ENCODE measurements at places on chromosomes 3 and 15.

GRCh38 chr3:175335229-175335628 lies 476.1 kb downstream of the NAALADL2 start:
- DNase-seq: no peak

- DNase-seq: no peak
Observed at GRCh38 chr15:73295630-73296286, 73.0 kb downstream of the HCN4 start.

- no peak for DNase-seq
Observed at GRCh38 chr3:188680189-188680588, 491.6 kb upstream of the TPRG1 start.

GRCh38 chr3:150411976-150412375 lies 3.9 kb downstream of the TSC22D2 start:
- DNase-seq: no peak

DNA sequence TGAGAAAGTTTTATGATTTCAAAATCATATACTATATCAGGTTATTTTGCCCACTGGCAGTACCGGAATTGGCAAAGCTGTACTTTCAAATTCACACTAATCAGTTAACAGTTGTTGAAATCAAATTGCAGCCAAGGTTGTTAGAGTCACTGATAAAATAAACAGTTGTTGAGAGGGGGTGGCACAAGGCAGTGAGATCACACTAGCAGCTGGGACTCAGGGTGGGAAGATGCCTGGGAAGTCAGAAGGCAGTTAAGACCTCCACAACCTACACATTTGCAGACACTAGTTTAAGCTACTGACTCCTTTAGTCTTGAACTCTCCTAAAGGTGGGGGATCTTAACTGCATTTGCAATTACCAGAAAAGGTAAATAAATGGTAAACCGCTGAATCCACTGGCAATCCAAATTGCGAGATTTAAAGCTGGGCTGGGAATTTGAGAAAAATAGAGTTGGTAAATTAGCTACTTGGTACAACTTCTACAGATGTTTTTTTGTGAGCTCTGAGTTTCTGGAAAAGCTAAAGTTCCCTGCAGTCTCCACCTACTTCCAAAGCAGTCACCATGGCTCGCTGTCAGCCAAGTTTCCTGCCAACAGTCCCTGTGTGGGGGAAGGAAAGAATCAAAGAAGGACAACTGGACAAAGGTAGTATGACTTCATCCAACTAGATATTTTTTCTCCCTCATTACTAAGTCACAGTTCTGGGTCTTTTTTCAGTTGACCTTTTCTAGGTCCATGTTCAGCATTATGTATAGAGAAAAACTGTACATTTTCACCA lies 105.7 kb downstream of the ZNF385D start:
- DNase-seq: no peak

- DNase-seq: no peak
Observed at GRCh38 chr3:194305356-194306108, 45.6 kb downstream of the CPN2 start.

GRCh38 chr15:73737535-73737934 lies 15.6 kb downstream of the INSYN1 start:
- DNase-seq: no peak

DNA sequence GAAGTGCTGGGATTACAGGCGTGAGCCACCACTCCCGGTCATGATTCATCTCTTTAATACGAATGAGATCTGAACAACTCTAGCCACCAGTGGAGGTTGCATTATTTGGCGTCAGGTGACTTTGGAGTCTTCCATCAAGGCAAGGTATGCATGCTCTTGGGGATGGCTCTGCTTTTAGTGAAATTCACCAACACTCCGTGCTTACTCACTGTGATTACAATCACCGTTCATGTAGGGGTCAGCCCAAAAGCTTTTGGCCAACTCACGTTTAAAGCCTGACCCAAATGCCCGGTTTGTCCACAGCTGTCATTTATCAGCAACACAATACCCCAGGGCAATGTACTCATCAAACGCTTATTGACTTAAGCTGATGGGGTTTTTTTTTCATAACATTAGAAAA lies 155.4 kb downstream of the PDZRN3 start:
- no peak for DNase-seq

GRCh38 chr3:195302431-195302830 lies 31.5 kb upstream of the XXYLT1 start:
- no peak for DNase-seq

GRCh38 chr15:31001702-31002101 lies 10.3 kb upstream of the MTMR10 start:
- no peak for DNase-seq

DNA sequence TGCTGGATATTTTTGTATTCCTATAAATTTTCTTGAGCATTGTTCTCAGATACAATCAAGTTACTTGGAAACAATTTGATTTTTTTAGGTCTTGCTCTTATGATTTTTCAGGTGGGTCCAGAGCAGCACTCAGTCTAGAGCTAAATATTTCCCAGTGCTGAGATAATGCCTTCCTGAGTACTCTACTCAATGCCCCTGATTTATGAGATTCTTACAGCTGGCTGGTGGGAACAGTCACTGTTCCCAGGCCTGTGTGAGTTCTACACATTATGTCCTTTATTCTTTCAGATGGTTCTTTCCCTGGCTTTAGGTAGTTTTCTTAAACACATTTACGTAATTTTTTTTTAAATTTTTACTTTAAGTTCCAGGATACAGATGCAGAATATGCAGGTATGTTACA lies 51.0 kb upstream of the EIF5A2 start:
- DNase-seq: no peak

- no peak for DNase-seq
Observed at GRCh38 chr15:63051156-63052066, 8.9 kb downstream of the TPM1 start.

DNA sequence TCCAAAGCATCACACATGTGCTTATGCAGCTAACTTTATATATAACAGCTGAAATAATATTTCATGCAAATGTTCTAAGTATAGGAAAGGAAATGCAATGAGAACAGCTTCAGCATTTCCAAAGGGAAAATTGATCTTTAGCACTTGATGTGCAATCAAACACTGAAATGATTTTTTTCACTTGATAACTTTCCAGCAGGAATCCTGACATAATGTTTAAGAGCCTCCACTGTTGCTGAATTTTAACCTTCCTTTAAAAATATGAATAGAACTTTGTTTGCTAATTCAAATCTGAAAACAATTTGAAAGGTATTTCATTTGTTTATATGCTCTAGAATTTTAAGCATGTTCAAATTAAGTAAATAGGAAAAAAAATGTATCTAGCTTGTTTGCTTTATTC lies 96.9 kb upstream of the STRIT1 start:
- no peak for DNase-seq

- no peak for DNase-seq
Observed at GRCh38 chr15:67179411-67179995, 75.0 kb downstream of the AAGAB start.

DNA sequence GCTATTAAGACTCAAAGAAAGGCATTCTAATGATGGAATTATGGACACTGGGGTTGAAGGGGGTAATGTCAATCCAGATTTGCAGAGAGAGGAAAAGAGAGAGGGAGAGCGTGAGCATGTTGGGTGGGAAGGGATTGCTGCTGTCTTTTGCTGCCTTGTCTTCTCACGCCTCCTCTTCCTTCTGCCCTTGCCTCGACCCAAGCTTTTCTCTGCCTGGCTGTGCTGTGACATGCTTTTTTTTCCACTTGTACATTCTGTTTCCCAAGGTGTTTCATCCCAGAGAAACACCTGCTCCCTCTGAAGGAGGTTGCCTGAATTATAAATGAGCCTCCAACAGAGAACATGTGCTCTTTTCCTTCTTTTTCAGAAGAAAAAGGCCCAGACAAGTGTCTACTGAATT lies 80.3 kb downstream of the BDH1 start:
- DNase-seq: no peak

DNA sequence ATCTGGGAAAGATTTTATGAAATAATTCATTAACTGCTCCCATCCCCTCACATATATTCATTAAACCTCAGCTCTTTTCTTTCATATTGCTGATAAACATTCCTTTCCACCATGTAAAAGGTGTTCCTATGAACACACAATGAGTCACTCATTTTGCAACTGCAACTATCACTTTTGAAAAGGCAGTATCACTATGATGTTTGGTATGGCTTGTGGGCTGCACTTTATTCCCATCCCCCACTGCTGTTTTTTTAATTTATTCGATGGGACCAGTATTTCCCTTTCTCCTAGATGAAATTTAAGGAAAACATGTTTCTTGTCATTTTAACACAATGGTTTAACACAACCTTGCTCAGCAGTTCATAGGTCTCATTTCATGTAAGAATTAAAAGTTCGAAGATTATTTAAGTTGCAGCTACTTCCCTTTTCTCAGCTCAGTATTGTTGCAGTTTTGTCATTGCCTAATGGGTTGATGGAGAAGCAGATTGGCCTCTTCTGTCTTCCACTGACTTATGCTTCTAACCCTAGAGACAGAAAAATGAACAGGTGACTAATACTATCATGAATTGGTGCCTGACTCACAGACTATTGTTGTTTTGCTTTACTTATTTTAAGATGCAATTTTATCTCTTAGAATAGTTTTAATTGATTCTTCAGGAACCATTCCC lies 280.3 kb downstream of the ZPLD1 start:
- DNase-seq: no peak

DNA sequence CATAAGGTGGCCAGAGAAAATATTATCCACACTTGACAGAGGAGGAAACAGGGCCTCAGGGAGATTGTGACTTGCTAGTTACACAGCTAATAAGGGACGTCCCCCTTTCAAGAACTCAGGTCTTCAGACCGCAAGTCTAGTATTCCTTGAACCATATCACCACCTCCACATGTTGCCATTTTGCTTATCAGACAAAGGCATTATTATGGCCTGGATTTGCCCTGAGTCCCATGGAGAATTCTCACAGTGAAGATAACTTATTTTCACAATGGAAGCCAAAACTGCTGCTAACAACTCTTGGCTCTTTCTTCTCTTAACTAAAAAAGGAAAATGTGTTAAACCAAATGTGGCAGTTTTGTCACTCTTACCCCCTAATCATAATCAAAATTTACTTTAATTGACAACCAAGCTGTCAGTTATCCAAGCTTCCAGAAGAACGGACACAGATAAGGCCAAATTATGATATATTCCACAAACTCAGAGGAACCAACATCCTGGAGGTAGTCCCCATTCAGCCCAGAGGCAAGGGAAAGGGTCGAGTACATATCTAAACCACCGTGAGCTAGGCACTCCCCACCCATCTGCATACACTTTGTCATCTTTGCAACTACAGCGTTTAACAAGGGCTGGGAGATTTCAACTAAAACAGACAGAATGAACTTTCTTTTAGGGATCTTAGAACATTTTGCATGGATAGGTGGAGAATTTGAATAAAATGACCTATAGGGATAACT lies 63.6 kb upstream of the THBS1 start:
- DNase-seq: no peak

DNA sequence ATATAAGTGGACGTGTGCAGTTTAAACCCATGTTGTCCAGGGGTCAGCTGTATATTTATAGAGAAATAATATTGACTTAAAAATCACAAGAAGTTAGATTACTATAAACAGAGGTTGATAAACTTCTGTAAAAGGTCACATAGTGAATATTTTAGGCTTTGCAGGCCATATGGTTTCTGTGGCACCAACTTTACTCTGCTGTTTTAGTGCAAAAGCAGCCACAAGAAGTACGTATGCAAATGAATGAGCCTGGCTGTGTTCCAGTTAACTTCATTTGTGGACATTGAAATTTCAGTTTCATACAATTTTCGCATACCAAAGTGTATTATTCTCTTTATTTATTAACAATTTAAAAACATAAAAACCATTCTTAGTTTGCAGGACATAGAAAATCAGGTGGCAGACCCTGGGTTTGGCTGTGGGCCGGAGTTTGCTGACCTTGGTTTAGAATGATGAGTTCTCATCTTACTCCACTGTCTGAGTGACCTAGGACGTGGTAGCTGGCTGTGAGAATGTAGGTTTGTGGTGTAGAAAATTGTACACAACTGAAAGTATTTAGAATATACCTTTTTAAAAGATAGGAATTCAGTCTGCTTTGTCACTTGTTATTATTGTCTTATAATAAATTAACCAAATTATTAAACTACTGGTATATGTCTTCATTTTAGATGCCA lies 16.3 kb downstream of the FAN1 start:
- no peak for DNase-seq

- DNase-seq: no peak
Observed at GRCh38 chr3:126440709-126440995, 35.0 kb downstream of the ZXDC start.

DNA sequence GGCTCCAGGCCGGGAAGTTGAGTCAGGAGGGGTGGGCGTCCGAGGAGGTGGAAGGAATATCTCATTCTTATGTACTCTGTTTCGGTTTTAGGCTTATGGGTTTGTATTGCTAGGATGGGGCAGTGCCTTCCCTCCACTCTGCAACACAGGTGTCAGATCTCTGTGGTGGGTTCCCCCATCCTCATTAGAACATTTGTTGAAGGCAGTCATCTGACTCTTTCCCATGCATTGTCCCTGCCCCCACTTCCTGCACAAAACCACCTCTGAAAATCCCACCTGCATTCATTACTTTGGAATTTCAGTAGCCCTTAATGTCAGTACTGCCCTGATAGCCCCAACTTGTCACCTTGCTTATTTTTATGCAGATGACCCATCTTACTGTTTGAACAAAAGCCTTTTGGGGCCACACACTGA lies 29.5 kb downstream of the GYG1 start:
- no peak for DNase-seq

- no peak for DNase-seq
Observed at GRCh38 chr15:68098465-68098864, 44.4 kb downstream of the PIAS1 start.

- no peak for DNase-seq
Observed at GRCh38 chr15:72197460-72198355, at the start of gene GRAMD2A. TSS of gene GRAMD2A (minus strand) at chr15:72197787.

DNA sequence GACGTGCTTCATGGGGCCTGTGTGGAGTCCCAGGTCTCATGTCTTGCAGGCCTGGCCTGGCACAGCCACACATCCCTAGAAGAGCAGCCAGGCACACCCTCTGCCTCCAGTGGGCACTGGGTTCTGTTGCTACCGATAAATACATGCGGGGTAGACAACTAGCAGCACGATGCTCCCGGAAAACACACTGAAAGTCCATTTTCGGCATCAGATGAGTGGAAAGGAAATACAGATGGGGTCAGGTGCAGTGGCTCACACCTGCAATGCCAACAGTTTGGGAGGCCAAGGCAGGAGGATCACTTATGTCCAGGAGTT lies 165.1 kb downstream of the NSMCE3 start:
- no peak for DNase-seq

GRCh38 chr15:71596672-71597071 lies 213.7 kb upstream of the NR2E3 start:
- no peak for DNase-seq

GRCh38 chr15:90340345-90340744 lies 11.7 kb upstream of the ZNF774 start:
- DNase-seq: no peak

DNA sequence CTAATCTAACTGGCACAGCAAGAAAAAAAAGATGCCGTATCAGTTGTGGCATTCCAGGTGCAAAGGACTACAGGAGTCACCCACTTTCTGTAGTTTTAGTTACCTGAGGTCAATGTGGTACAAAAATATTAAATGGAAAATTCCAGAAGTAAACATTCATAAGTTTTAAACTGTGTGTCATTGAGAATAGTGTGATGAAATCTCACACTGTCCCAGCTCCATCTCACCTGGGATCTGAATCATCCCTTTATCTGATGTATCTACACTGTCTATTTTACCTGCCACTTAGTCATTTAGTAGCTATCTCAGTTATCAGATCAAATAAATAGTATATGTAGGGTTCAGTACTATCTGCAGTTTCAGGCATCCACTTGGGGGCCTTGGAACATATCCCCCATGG lies 26.7 kb downstream of the GBE1 start:
- DNase-seq: no peak

- DNase-seq: no peak
Observed at GRCh38 chr3:57951066-57951882, 56.9 kb upstream of the FLNB start.
